ENCODE measurements at places on chromosomes 2 and 18. TPM values are rescaled to one million over a fixed set of nuclear protein-coding genes. Genes with fewer than 3 reads are reported as not detected.

The PJVK gene
- polyA plus RNA-seq = 11.3 TPM

The SKA1 gene
- 5.0 TPM for polyA plus RNA-seq

The METAP1D gene
- 20.6 TPM for polyA plus RNA-seq

The MGAT4A gene
- 20.3 TPM for polyA plus RNA-seq

The PRKAG3 gene
- polyA plus RNA-seq = not detected

The PTMA gene
- polyA plus RNA-seq = 1,677 TPM

The TRIM54 gene
- not detected for polyA plus RNA-seq

The MAPRE2 gene
- polyA plus RNA-seq = 38.4 TPM

The SYT4 gene
- 1.3 TPM for polyA plus RNA-seq

The GRB14 gene
- polyA plus RNA-seq = 68.9 TPM

The RAD51AP2 gene
- 0.84 TPM for polyA plus RNA-seq

The PER2 gene
- 8.3 TPM for polyA plus RNA-seq

DNA sequence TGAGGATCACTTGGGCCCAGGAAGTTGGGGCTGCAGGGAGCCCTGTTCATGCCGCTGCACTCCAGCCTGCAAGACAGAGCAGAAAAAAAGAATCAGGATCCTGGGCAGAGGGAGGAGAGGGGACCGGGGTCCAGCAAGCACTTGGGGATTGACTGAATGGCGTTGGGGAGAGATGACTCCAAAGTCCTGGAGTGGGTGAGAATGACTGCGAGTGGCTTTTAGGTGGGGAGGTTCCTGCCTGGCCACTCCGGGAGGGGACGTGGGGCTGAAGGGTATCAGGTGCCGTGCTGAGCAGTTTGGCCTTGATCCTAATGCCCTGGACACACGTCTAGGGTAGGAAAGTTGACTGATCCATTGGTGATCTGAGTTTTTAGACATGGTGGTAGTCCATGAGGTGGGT, 3.5 kb upstream of the NFATC1 start:
- DNase-seq = no peak

DNA sequence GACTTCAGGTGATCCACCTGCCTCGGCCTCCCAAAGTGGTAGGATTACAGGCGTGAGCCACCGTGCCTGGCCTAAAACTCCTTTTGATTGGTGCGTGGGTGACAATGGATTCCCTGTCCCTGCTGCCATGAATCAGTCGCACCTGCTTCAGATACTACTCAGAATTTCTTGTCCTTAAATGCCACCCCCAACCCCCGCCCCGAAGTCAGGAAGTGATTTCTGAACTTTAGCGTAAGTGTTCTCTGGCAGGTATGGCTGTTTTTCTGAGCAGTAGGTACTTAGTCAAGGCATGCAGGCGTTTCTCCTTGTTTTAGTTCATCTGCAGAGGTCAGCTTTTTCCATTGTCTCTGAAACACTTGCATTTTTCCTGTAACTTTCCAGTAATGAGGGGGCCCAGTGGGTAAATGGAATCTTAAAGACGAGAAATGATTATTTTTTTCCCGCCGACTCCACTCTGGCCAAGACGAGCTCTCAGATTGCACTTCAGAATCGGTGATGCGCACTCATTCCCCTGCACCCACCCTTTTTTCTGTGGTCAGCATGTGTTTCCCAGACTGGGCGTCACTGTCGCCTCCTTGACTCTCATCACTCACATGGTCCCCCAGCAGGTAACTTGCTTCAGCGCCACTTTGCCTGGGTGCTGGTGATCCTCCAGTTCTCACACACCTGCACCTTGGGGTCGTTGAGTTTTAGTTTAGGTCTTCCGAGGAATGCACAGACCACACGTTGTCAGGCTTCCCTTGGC, 179.7 kb downstream of the GBX2 start:
- no peak for DNase-seq

- DNase-seq = no peak
Observed at GRCh38 chr2:113981404-113982134, 91.7 kb downstream of the ACTR3 start.

GRCh38 chr2:26489213-26489850, 11.4 kb upstream of the OTOF start:
- no peak for DNase-seq

- no peak for DNase-seq
Observed at GRCh38 chr2:55408098-55408882, 11.4 kb downstream of the CCDC88A start.

DNA sequence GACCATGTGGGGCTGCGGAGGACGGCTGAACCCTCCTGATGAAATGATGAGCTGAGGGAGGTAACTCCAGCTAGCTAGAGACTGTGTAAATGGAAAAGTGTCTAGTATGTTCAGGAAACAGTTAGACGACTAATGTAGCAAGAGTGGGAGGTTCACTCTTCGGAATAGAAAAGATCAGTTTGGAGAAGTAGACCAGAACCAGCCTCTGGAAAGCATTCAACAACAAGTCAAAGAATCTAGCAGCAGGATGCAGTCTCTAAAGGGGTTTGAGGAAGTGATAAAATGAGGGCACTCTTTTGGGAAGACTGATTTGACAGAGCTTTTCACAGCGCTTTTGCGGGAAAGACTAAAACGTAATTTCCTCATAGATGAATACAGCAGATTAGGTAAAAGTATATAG, 79.6 kb downstream of the GAREM1 start:
- no peak for DNase-seq

GRCh38 chr2:109409321-109410038, 204.3 kb downstream of the SEPTIN10 start:
- no peak for DNase-seq

DNA sequence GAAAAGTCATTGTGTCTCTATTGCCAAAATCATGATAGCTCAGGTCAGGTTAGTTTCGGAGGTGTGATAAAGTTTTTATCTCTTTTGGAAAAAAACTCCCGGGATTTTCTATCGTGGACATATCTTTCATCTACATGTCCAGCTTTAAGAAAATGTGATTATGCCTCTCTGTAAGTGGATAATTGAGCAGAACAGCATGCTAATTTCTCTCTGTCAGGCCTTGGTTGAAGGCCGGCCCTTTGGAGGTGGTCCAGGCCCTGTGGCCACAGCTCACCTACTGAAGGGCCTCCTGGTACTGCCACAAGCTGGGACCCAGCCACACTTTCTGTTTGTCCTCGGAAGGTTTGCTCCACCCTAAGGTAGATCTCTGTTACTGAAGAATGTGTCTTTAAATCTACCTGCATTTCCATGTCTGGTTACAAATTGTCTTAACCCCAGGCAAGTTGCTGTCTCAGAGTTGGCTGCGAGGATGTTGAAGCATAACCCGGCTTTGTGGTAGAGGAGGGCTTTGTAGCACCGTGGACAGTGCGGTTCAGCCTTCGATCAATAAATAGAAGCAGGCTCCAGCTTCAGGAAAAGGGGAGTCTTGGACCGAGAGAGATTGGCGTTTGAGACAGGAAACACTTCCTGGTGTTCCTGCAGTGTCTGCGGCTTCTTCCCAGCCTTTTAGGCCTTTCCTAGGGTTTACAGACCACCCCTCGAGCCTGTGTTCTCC, 25.5 kb downstream of the TCF7L1 start:
- DNase-seq = no peak

DNA sequence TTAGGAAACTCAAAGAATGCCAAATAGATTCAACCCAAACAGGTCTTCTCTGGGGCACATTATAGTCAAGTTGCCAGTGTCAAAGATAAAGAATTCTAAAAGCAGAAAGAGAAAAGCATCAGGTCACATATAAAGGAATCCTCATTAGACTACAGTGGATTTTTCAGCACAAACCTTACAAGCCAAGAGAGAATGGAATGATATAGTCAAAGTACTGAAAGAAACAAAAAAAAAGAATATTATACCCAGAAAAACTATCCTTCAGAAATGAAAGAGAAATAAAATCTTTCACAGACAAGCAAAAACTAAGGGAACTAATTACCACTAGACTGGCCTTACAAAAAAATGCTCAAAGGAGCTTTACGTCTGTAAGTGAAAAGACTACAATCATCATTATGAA, 65.5 kb downstream of the TBR1 start:
- DNase-seq = no peak

DNA sequence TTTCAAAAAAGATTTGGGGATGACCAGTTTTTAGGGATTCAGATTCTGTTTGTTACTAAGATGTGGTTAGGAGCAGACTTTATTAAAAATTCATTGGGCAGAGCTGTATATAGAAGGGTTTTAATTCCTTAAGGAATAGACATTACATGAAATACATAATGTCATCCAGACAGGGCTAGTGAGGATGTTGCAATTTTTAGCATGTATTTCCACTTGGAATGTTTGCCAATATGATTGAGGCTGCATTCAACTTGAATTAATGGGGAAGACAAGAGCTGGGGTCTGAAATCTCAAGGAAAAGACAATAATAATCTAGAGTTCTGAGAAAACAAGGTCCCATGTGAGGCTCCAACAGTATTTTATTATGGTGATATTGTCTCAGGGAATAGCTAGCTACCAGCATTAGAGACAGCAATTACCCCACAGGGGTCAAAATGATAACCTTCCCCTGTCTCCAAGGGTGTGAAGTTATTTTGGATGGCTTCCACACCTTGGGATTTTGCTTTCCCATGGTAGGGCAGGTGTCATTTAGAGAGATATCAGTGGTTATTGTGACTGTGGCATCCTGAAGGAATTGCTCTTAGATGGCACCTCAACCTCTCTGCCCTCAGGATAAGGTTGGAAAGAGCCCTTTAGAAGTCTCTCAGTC, 60.2 kb downstream of the VSNL1 start:
- no peak for DNase-seq

DNA sequence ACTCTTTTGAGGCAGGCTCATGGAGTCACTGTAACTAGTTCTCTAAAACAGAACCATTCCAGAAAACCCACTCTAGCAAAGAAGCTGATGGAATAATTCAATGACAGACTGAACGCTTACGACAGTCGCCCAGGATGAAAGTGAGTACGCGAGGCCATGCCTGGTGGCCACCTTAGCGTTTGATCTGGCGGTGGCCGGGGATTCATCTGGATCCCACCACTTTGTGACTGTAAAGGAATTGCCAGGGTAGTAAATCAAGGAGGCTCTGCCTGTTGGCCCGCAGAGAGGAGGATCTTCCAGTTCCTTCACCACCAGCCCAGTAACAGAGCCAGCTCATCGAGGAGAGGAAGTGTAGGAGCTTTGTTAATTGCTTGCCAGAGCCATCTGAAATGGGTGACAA, 34.6 kb downstream of the GREB1 start:
- no peak for DNase-seq

DNA sequence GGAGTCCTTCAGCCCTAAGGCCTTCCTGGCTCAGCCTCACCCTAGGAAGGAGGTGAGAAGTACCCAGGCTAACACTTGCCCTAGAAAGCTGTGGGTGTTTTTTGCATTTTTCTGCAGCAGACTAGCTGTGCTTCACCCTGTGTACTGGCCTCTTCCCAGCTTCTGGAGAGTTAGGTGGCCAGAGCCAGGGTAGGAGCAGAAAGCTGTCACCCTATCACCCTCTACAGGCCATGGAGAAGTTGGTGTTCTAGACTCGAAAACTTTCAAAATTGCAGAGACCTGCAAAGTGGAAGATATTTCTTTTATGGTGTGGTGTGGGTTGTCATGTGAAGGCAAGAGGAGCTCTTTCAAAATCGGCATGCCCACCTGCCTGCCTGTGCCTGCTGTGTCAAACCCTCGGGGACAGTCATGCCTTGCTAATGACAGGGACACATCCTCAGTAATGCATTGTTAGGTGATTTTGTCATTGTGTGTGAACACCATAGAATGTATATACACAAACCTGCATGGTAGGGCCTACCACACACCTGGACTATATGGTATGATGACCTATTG, 29.8 kb downstream of the EHD3 start:
- no peak for DNase-seq

- DNase-seq = no peak
Observed at GRCh38 chr18:60982329-60982695, 350.9 kb upstream of the CDH20 start.

- no peak for DNase-seq
Observed at GRCh38 chr2:234388591-234388990, 108.3 kb downstream of the ARL4C start.

- no peak for DNase-seq
Observed at GRCh38 chr2:113863144-113863543, 26.7 kb upstream of the ACTR3 start.

- no peak for DNase-seq
Observed at GRCh38 chr2:172761306-172761705, 25.7 kb downstream of the RAPGEF4 start.

DNA sequence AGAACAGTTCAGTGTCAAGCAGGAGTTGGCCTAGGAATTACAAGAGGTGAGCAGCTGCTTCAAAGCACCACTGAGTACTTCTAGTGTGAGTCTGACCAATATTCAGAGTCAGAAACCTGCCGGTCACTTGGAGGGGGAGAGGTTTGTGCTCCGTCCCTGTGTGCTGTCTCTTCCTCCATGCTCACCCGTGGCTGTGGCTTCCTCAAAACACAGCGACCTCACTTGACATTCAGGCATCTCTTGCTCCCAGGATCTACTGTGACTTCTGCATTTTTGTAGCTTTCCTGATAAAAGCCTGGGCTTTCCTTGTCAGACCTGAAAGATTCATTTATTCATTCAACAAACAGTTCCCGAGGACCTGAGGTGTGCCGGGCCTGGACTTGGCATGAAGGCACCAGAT, 32.9 kb downstream of the TPRKB start:
- DNase-seq = no peak

- no peak for DNase-seq
Observed at GRCh38 chr2:62933398-62933917, 117.2 kb upstream of the OTX1 start.

DNA sequence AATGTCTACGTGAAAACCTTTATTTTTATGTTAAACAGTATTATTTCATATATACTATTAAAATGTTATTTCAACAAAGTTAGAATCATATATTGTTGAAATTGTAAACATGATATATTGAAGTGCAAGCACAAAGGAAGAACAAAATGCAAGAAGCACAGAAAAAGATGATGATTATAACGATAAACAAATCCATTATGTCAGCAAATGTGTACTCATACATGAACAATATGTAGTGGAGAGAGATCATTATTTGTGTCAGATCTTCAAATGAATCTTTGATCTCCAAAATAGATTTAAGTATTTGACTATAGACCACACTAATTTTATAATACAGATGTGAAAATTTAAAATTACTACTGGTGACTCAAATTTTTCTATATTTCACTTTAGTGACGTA, 1104.4 kb upstream of the CRIM1 start:
- no peak for DNase-seq

- no peak for DNase-seq
Observed at GRCh38 chr2:236714080-236714479, 144.5 kb downstream of the ACKR3 start.

- no peak for DNase-seq
Observed at GRCh38 chr2:29322011-29322410, 206.8 kb downstream of the CLIP4 start.

DNA sequence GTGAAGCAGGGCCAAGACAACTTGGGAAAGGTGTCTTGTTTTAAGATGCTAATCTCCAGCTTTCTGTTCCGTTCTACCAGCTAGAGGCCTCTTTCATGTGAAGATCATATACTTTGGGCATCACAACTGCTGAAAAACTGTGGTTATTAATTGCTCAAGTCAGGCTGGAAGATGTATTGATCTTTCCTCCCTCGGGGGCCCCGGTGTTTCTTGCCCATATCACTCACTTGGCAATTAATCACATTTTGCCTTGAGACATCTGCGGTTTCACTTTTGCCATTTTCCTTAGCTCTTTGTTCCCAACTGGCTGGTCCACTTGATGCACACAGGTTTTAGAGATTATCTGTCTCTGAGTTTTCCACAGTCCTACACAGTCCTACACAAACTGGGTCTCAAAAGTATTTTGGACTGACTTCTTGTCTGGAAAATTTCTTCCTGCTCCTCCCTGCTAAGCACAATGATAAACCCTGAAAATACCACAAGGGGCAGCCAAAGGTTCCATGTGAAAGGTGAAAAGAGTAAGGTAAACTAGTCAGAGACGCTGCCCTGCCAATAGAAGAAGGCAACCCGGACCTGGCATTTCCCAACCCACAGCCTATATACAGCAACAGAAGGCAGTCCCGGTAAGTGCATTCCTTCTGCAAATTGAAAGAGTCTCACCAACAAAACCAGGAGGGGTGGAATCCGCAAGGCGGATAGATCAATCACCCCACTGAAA, 181.0 kb downstream of the AFF3 start:
- DNase-seq = no peak

Measured in right lung (tissue), 10 donors.